Pulmonary artery endothelial cell (primary cell): ENCODE measurements at places on chromosomes 13 and 19. TPM values are rescaled to one million over a fixed set of nuclear protein-coding genes. Genes with fewer than 3 reads are reported as not detected.

ZNF555 gene
- total RNA-seq, result 4.7 and 7.4 TPM in 2 replicates

SYNGR4 gene
- not detected in 2 replicates for total RNA-seq

ZNF615 gene
- 7.3 and 16.7 TPM in 2 replicates for total RNA-seq

TEX30 gene
- total RNA-seq, result 20.8 and 33.7 TPM in 2 replicates

CEACAM4 gene
- total RNA-seq, result not detected in 2 replicates

IRS2 gene
- 0.46 and 1.0 TPM in 2 replicates for total RNA-seq

CD22 gene
- total RNA-seq, result 0.60 TPM in 1 of 2 replicates, not detected in the other

ZNF180 gene
- total RNA-seq, result 7.1 and 9.7 TPM in 2 replicates

RCBTB1 gene
- total RNA-seq, result 19.3 and 22.6 TPM in 2 replicates

GRCh38 chr13:26584713-26585112 is 27.2 kb downstream of the WASF3 start:
- DNase-seq, result peak; percentile 68

- no peak for DNase-seq
Measured at GRCh38 chr13:109704771-109705635, 81.4 kb downstream of the IRS2 start.

DNA sequence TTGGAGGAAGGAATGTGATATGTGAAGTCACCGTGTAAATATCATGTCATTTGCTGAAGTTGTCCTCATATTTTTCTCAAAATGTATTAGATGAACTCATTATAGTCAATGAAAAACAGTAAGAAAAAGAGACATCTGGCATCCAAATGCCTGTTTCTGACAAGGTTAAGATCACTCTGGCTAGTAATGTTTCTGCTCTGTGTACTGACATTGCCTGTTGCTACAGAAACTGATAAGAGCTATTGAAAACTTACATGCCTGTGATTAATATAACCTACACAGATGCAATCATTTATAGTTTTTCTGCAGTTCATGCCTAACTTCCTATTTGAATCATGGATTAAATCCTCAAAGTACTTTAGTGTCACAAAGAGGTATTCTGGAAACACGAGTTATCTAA is 249.8 kb downstream of the NBEA start:
- no peak for DNase-seq

DNA sequence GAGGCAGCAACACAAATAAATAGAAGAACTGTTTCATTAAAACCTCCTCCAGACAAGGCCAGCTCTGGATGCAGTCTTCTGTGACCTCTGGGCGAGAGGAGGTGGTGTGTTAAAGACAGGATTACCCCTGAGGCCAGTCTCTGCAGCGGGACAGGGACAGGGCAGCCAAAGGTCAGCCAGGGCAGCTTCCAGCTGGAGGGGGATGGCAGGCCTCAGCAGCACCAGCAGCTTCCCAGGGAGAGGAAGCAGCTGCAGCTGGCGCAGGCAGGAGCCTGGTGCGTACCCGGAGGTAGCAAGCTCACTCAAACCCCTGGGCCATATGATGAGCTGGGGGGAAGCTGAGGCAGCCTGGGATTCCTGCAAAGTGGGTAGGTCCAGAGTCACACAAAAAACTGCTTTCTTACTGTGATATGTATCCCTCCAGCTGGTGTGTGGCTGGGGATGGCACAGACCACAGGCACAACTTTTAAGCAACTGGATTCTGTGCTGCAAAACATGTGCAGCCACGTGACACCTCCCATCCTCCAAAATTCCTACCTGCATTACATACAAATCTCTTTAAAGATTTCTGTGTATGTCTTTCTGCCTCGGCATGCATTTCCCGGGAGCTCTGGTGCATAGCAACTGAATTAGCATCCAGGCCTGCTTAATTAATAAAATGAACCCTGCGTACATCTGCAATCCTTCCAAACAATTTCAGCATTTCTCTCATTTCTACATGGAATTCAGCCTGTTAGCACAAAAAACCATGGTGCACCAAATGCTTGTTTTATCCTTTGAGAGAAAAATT is 238.3 kb upstream of the MAB21L1 start:
- DNase-seq, result no peak

GRCh38 chr13:45102136-45102507 is 18.2 kb upstream of the GTF2F2 start:
- DNase-seq, result no peak

DNA sequence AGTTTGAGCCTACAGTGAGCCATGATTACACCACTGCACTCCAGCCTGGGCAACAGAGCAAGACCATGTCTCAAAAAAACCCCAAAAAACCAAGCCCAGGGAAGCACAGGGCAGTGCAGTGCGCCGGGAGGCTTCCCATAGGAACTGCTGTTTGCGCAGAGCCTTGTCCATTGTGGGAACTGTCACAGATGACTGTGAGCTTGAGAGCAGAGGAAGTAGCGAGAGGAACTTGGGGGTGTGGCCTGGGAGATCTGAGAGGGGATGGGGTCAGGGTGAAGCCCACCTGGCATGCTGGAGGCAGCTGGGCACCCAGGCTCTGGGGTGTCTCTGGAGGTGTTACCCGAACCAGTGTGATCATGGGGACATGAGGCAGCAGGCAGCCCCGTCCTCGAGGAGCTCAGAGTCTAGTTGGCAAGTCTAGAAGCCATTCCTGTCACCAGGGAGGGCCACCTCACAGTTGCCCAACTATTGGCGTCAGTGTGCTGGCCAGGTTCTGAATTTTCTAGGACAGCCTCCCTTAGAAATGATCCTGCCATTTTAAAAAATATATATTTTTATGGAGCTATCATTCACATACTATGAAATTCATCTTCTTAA is 10.4 kb downstream of the KDM4B start:
- DNase-seq, result no peak

GRCh38 chr19:23075031-23075733 is 41.6 kb upstream of the ZNF730 start:
- DNase-seq, result peak; percentile 29

- DNase-seq, result no peak
Measured at GRCh38 chr19:58091251-58091995, 6.6 kb downstream of the ZSCAN18 start.

DNA sequence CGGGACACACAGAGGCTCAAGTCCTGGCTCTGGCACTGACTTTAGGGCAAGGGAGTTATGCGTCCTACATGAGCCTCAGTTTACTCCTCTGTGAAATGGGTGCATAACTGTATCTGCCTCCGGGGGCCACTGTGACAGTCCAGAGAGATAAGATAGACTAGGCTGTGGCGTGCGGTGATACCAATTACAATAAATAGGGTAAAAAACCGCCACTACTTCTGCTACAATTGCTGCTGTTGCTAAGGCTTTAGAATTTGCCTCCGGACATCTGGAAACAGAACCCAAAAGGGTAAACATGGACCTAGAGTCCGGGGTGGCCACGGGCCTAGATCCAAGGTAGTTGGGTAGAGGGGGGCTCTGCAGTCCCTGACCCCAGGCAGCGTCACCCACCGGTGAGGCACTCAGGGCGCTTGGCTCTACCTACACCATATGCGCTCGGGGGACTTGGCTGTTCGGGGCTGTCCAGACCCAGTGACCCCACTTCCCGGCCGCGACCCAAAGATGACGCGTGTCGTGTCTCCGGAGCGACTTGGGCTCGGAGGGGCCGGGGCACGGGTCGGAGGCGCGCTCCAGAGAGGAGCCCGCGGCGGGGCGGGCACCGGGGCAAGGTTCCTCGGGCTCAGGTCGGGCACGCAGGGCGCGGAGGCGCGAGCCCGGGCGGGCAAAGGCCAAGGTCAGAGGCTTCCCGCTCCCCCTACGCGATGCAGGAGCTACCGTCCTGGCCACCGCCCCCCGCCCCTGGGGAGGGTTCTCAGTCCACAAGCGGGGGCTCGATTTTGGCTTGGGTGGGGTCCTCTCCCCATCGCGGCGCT is 1.1 kb downstream of the INSR start:
- DNase-seq, result no peak

DNA sequence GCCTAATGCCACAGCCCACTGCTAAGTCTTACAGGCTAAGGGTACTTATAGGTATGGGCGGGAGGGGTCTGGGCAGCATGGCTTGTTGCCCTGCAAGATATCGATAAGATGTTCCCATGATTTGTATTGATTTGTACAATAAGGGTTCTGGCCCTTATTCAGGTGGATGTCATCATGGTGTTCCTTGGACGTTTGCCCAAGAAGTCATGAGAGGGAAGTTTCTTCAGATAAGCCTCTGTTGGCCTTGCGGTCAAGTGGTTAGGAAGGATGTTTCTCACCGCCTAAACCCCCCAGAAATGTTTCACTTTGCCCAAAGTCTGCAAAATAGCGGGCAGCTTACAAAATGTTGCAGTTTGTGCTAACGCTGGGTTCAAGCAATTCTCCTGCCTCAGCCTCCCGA is 7.3 kb downstream of the PARP4 start:
- no peak for DNase-seq

DNA sequence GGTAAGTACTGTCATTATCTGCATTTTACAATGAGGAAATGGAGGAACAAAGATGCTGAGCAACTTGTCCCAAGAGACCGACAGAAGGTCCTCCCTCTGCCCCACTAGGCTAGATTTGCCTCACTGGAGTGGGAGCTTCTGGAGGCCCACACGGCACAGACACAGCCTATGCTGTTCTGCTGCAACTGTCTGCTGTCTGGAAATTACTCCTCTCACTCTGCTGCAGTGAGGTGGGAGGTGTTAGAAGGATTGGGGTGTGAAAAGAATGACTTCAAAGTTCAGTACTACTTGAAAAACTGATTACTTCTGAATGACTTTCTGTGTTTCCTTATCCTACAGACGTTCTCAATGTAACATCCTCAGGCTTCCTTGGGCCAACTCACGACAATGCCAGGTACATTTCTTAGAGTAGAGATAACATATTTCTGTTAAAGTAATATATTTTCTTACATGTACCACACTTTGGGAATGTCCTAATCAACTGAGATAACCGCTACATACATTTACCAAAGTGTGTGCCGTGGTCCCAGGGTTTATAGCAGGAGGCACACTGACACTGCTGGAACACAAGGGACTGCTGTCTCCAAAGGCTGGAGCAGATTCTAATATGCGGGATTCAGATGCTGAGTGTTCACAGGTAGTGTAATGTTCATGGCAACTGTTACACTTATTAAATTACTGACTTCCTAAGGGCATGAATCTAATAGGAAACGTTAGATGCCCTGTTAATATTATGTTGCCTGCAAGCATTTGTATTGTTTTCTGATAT is 53.5 kb upstream of the WASF3 start:
- no peak for DNase-seq

DNA sequence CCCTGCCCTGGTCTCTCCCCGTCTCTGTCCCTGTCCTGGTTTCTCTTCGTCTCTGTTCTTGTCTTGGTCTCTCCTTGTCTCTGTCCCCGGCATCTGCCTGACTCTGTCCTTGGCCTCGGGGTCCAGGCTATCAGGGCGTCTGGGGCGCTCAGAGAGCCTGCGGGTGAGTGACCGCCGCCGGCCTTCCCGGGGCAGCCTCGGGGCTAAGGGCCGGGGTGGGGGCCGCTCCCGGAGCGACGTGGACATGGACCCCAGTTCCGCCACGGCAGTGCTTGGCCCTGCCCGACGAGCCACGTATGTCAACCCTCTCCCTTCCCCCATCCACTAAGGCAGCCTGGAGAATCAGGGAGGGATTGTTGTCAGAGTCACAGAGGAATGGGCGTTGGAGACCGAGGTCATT is 14.8 kb downstream of the ARHGEF1 start:
- no peak for DNase-seq
